ENCODE measurements at places on chromosomes 6 and 20. TPM values are rescaled to one million over a fixed set of nuclear protein-coding genes. Genes with fewer than 3 reads are reported as not detected.

DNA sequence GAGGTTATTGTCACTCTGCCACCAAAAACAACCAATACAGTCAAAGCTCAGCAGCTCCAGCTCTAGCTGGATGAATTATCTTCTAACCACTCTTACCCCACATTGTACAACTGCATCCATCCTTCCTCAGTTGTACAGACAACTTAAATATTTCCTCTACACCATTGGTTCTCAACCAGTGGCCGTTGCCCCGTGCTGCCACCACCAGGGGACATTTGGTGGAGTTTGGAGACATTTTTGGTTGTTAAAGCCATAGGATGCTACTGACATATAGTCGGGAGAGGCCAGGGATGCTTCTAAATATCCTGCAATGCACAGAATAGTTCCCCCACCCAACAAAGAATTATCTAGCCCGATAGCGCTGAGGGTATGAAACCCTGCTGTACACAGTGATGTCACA, 59.3 kb downstream of the SHLD1 start:
- no peaks in the 10 kb centered on the region for H3K27me3 ChIP-seq
- no peak for DNase-seq
- no peak overlapping the region for H3K27ac ChIP-seq
- no peak overlapping the region for H3K4me3 ChIP-seq
- no peaks in the 10 kb centered on the region for H3K4me1 ChIP-seq

DACT2 gene
- not detected for total RNA-seq

WFDC12 gene
- total RNA-seq = not detected

GRCh38 chr6:169269180-169270076, 15.8 kb upstream of the THBS2 start:
- H3K36me3 ChIP-seq = peaks cover 6% of the 10 kb centered on the region
- peak overlapping the region; percentile 29 for H3K27ac ChIP-seq
- H3K4me3 ChIP-seq = no peak overlapping the region
- H3K4me1 ChIP-seq = peaks cover 24% of the 10 kb centered on the region
- no peaks in the 10 kb centered on the region for H3K27me3 ChIP-seq
- DNase-seq = peak; percentile 22

DNA sequence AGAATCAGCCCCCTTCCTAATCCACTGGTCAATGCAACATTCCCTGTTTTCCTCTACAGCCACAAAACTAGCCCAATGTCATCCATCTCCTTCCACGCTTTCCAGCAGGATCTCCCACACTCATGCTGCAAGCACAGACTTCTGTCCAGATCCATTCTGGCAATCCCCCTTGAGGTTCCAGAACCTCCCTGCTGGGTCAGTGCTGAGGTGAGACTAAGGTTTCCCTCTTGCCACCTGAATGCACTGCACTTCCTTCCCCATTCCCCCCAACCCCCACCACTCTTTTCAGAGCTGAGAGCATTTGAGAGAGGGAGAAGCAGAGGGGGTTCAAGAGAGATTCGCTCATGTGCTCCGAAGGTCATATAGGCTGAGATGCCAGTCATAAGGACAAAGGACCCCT, 43.9 kb downstream of the EBF4 start:
- no peaks in the 10 kb centered on the region for H3K36me3 ChIP-seq
- peaks cover 82% of the 10 kb centered on the region for H3K27me3 ChIP-seq
- no peaks in the 10 kb centered on the region for H3K4me1 ChIP-seq
- no peak overlapping the region for H3K27ac ChIP-seq
- DNase-seq = no peak
- no peak overlapping the region for H3K4me3 ChIP-seq

GRCh38 chr6:32167761-32168262, 3.4 kb downstream of the EGFL8 start:
- H3K4me1 ChIP-seq = peaks cover 1% of the 10 kb centered on the region
- no peak overlapping the region for H3K4me3 ChIP-seq
- no peak overlapping the region for H3K27ac ChIP-seq
- H3K27me3 ChIP-seq = no peaks in the 10 kb centered on the region

GRCh38 chr6:22313796-22314195, 17.0 kb upstream of the PRL start:
- H3K4me1 ChIP-seq = no peaks in the 10 kb centered on the region
- no peak for DNase-seq
- no peak overlapping the region for H3K4me3 ChIP-seq
- no peaks in the 10 kb centered on the region for H3K27me3 ChIP-seq
- peaks cover 4% of the 10 kb centered on the region for H3K36me3 ChIP-seq

ARMC12 gene
- 2.6 TPM for total RNA-seq

DNA sequence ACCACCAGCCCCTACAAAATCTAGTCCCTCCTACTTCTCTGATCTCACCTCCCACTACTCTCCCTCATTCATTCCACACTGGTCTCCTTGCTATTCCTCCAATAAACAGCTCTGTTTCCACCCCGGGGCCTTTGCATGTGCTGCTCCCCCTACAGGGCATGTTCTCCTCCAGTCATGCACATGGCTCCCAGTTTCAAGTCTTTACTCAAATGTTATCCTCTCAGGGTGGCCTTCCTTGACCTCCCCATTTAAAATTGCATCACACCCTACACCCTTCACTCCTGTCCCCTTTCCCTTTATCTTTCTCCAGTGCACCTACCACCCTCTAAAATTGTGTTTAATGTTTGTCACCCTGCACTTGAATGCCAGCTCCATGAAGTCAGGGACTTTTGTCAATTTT, 174.5 kb downstream of the MRPL14 start:
- no peaks in the 10 kb centered on the region for H3K27me3 ChIP-seq
- no peak overlapping the region for H3K27ac ChIP-seq
- H3K4me3 ChIP-seq = no peak overlapping the region
- peaks cover 5% of the 10 kb centered on the region for H3K4me1 ChIP-seq
- no peaks in the 10 kb centered on the region for H3K36me3 ChIP-seq

MUC21 gene
- not detected for total RNA-seq

MYLIP gene
- 2.1 TPM for total RNA-seq

GRCh38 chr6:157560691-157561413, 179.9 kb downstream of the ZDHHC14 start:
- no peak for DNase-seq
- H3K27me3 ChIP-seq = no peaks in the 10 kb centered on the region
- no peaks in the 10 kb centered on the region for H3K4me1 ChIP-seq
- H3K27ac ChIP-seq = no peak overlapping the region
- H3K36me3 ChIP-seq = no peaks in the 10 kb centered on the region

DNA sequence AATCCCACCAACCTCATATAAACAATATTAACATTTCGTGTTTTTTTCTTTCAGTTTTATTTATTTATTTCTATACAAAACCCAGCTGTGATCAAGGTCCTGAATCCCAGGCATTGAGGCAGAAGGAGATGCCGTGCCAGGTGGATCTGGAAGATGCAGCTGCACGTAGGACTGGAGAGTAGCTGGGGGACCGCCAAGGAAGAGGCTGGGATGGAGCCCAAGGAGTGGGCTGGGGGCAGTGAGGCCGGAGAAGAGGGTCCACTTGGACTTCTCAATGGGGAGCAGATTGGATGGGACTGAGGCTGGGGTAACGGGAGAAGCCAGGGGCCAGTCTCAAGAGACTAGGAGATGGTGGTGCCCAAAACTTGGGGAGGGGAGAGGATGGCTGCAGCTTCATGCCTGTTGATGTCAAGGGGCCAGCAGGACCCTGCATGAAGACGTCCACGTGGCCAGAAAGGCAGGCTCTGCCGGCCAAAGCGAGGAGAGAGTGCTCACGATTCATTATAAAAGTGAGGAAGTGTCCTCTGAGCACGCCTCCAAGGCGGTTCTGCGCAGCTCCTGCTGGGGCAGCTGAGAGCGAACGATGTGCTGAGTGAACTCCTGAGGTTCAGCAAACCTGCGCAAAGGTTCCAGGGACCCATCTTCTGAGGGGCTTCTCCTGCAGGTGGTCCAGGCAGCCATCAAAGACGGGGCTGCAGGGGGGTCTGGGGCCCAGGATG, 110.3 kb downstream of the BMP7 start:
- H3K4me1 ChIP-seq = no peaks in the 10 kb centered on the region
- no peak overlapping the region for H3K27ac ChIP-seq
- peaks cover 10% of the 10 kb centered on the region for H3K36me3 ChIP-seq
- H3K4me3 ChIP-seq = no peak overlapping the region
- no peak for DNase-seq
- H3K27me3 ChIP-seq = peaks cover 31% of the 10 kb centered on the region

DNA sequence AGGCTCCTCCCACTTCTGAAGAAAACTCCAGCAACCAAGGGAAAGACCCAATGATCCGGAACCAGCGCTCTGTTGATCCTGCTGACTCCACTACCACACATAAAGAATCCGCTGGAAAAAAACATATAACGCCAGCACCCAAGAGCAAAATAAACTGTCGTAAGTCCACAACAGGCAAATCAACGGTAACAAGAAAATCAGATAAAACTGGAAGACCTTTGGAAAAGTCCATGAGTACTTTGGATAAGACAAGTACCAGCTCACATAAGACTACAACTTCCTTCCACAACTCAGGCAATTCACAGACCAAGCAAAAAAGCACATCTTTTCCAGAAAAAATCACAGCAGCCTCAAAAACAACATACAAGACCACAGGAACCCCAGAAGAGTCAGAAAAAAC, 8.0 kb downstream of the MUCL3 start:
- no peak overlapping the region for H3K27ac ChIP-seq
- no peaks in the 10 kb centered on the region for H3K36me3 ChIP-seq
- no peaks in the 10 kb centered on the region for H3K27me3 ChIP-seq
- no peak for DNase-seq
- no peaks in the 10 kb centered on the region for H3K4me1 ChIP-seq

DNA sequence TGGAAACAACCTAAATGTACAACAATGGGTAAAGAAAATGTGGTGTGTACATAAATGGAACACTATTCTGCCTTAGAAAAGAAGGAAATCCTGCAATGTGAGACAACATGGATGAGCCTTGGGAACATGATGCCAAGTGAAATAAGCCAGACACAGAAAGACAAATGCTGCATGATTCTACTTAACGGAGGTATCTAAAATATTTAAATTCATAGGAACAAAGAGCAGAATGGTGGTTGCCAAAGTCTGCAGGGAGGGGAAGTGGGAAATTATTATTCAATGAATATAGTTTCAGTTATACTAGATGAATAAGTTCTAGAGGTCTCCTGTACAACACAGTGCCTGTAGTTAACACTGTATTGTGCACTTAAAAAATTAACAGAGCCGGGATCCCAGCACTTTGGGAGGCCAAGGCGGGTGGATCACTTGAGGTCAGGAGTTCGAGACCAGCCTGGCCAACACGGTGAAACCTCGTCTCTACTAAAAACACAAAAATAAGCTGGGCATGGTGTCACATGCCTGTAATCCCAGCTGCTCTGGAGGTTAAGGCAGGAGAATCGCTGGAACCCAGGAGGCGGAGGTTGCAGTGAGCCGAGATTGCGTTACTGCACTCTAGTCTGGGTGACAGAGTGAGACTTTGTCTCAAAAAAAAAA, 71.4 kb upstream of the SNX9 start:
- H3K27ac ChIP-seq = no peak overlapping the region
- no peaks in the 10 kb centered on the region for H3K36me3 ChIP-seq

GRCh38 chr6:36118550-36119107, 11.7 kb upstream of the MAPK13 start:
- DNase-seq = no peak
- peaks cover 29% of the 10 kb centered on the region for H3K36me3 ChIP-seq
- H3K4me3 ChIP-seq = no peak overlapping the region
- H3K27me3 ChIP-seq = no peaks in the 10 kb centered on the region
- peaks cover 8% of the 10 kb centered on the region for H3K4me1 ChIP-seq

All from MCF 10A (cell line).